ENCODE measurements at places on chromosomes 16 and 17.

DNA sequence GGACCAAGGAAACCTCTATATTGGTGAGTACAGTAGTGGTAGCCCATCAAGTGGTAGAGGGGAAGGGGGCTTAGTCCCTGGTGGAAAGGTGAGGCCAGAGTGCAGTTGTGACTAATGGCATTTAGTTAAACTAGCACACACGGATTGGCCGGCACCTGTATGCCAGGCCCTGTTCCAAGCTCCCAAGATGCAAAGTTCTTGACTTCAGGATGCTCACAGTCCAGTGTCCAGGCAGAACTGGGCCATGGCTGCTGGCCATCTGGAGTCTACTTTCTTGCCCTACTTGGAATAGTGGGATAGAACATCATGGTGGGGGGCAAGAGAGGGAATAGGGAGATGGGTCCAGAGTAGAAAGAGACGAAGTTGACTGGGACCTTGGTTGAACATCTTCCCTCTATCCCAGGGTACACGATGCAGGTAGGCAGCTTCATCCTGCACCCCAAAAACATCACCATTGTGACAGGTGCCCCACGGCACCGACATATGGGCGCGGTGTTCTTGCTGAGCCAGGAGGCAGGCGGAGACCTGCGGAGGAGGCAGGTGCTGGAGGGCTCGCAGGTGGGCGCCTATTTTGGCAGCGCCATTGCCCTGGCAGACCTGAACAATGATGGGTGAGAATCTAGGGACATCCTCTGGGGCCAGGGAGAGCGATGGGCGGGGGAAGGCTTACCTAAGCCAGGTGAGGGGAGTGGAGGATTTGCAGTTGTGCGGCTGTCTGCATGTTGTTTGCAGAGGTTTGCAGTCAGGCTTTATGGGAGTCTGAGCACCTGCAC lies 15.2 kb downstream of the ITGA3 start:
- DNase-seq: no peak

DNA sequence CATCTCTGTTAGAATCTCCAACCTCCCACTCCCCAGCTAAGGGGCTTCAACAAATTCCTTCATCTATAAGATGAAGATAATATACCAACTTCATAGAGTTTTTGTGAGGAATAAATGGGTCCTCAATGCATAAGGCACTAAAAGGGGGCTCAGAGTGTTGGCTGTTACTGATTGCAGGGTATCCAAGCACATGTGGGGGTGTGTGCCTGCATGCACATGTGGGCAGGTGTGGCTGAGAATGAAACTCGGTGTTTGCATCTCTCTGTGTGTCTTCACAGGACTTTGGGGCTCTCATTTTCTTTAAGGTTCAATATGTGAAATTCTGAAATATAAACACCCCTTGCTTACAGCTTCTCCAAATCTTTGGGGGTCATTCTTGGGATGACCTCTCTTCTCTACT lies 4.1 kb upstream of the PPP1R9B start:
- DNase-seq: no peak

DNA sequence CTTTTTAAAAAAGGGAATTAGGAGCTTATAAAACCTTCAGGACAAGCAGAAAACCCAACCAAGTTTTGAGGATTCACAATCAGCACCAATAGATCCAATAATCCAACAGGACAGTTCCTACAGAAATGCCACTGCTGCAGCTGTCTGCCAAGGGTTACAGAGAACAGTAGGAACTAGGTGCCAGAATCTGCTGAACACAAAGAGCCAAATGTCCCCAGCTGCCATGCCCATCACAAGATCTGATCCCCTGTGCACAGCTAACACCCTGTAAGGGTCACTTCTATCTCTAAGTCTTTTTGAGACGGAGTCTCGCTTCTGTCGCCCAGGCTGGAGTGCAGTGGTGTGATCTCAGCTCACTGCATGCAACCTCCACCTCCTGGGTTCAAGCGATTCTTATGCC lies 262.3 kb downstream of the STX8 start:
- DNase-seq: no peak

DNA sequence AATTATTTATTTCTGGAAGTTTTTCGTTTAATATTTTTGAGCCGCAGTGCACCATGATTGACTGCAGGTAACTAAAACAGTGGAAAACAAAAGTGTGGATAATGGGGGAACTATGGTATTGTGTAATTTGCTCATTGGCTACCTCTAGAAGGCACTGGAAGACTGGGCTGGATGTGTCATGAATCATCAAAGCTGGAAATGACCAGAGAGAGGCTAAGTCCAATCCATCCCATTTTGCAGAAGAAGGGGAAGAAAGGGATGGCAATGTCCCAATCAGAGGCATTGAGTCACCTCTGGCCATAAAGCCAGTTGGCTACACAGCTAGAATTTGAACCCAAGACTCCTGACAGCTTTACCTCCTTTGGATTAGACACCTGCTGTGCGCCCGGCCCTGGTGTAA lies 29.3 kb downstream of the GLP2R start:
- no peak for DNase-seq

GRCh38 chr17:75542229-75542628 lies 16.7 kb downstream of the LLGL2 start:
- no peak for DNase-seq

- no peak for DNase-seq
Measured at GRCh38 chr16:53745086-53745485, 41.1 kb downstream of the FTO start.

GRCh38 chr16:8665529-8665928 lies 8.9 kb upstream of the ABAT start:
- DNase-seq: no peak

DNA sequence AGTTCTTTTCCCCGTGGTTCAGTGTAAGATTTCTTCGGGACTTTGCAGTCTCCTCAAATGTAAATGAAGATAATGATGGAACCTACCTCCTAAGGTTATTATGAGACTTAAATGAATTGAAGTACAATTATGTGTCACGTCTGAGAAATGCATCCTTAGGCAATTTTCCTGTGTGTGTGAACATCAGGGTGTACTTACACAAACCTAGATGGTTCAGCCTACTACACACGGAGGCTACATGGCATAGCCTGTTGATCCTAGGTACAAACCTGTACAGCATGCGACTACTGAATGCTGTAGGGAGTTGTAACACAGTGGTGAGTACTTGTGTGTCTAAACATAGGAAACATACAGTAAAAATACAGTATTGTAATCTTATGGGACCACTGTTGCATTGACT lies 1.1 kb upstream of the FAM20A start:
- no peak for DNase-seq

GRCh38 chr16:53372992-53373871 lies 61.0 kb upstream of the RBL2 start:
- DNase-seq: peak; percentile 88

- no peak for DNase-seq
Measured at GRCh38 chr17:41864498-41864835, 756 bp downstream of the KLHL11 start.

GRCh38 chr17:55440391-55440790 lies 18.8 kb upstream of the MMD start:
- no peak for DNase-seq

GRCh38 chr16:67760956-67761230 lies 41.8 kb upstream of the GFOD2 start:
- DNase-seq: no peak

DNA sequence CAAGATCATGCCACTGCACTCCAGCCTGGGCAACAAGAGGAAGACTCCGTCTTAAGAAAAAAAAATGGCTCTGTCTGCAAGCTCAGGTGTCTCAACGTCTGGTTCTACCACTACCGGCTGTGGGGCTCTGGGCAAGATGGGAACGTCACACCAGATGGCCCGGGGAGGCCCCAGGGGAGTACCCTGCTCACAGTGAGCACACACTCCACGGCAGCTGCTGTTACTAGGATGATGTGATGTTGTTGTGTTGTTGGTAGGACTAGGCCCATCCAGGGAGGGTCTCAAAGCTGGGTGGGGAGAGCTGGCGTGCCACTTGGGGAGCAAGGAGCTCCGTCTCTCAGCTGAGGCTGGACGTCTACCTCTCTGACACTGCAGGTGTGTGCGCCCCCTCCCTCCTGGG lies 9.4 kb upstream of the NPTX1 start:
- no peak for DNase-seq

GRCh38 chr17:11991461-11991860 lies 5.8 kb downstream of the ZNF18 start:
- DNase-seq: no peak
